Activated T-cell treated with anti-CD3 and anti-CD28 coated beads, Interleukin-2, amount 50 U/mL, for 48 hours (primary cell): ENCODE measurements at places on chromosomes 4 and X.

DNA sequence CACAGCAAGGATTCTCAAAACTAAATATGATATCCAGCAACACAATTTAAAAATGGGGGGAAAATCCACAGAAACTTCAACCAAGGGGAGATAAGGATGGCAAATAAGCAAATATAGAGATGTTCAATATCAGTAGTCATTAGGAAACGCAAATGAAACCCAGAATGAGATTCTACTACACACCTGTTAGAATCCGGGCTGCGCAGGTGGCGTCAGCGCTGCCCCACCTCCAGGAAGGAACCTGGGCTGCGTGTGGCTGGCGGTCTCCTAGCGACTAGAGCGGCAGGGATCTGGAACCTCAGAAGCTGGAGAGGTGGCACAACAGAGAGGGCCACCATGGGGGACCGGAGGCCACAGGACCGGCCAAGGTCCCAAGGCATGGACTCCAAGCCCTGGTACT is at the start of gene FAM47B:
TSS of gene FAM47B (plus strand) at position 301 of the 400 bp plus-strand sequence. CDS start at position 337, 36 bp downstream.
- no peak for DNase-seq

GRCh38 chrX:71955530-71956120 is 45.0 kb downstream of the NHSL2 start:
- no peak for DNase-seq

- DNase-seq, result peak; percentile 29
Measured at GRCh38 chr4:77538574-77539157, 67.0 kb upstream of the CXCL13 start.

GRCh38 chr4:102598086-102598761 is 97.1 kb downstream of the NFKB1 start:
- DNase-seq, result no peak

DNA sequence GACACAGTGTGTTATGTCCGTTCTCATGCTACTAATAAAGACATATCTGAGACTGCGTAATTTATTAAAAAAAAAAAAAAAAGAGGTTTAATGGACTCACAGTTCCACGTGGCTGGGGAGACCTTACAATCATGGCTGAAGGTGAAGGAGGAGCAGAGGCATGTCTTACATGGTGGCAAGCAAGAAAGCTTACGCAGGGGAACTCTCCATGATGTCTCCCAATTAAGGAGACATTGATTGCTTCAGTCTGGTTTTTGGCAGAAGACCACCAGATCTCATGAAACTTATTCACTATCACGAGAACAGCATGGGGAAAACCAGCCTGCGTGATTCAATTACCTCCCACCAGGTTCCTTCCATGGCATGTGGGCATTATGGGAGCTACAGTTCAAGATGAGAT is 221.8 kb downstream of the ASMT start:
- DNase-seq, result no peak
